ENCODE measurements at places on chromosomes 1 and 21. TPM values are rescaled to one million over a fixed set of nuclear protein-coding genes. Genes with fewer than 3 reads are reported as not detected.

Gene TMEM53
- 7.9 TPM for total RNA-seq

Gene PAX7
- not detected for total RNA-seq

Gene STIL
- 5.7 TPM for total RNA-seq

Gene FMO4
- 3.8 TPM for total RNA-seq

Gene INAVA
- total RNA-seq = 3.0 TPM

Gene KRTAP20-4
- total RNA-seq = not detected

Gene GBP3
- total RNA-seq = 23.7 TPM
